ENCODE measurements at places on chromosomes 7 and 10. TPM values are rescaled to one million over a fixed set of nuclear protein-coding genes. Genes with fewer than 3 reads are reported as not detected.

The ARMC3 gene
- total RNA-seq = not detected

The FAM25C gene
- total RNA-seq = not detected

The PTCD1 gene
- total RNA-seq = 6.1 TPM

GRCh38 chr10:17850501-17850900 is 41.4 kb downstream of the MRC1 start:
- no peak for DNase-seq

DNA sequence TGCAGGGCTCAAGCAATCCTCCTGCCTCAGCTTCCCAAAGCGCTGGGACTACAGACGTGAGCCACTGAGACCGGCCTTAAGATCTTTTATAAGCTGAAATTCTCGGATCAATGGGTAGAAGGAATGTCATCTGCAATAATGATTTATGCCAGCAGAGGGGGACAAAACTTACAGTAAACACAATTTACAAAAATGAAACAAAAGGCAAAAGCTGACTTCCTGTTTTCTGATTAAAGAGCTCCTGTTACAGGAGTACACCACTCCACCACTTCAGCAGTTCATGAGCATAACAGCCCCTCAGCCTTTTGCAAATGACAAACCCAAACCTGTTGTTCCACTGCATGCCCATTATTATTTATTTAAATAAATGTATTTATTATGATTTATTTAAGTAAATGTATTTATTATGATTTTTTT is 88.5 kb upstream of the ATP6V0A4 start:
- DNase-seq = no peak

GRCh38 chr7:141295367-141295895 is 221.6 kb downstream of the TMEM178B start:
- no peak for DNase-seq

Data from vagina (tissue), 2 donors.